NAMALWA (cell line): ENCODE measurements at places on chromosomes 4 and X.

GRCh38 chrX:47172549-47172948, 21.1 kb upstream of the UBA1 start:
- DNase-seq = no peak

GRCh38 chrX:115013705-115014104, 3.7 kb downstream of the IL13RA2 start:
- DNase-seq = no peak

- no peak for DNase-seq
Observed at GRCh38 chr4:173159791-173160190, 8.8 kb upstream of the GALNT7 start.

DNA sequence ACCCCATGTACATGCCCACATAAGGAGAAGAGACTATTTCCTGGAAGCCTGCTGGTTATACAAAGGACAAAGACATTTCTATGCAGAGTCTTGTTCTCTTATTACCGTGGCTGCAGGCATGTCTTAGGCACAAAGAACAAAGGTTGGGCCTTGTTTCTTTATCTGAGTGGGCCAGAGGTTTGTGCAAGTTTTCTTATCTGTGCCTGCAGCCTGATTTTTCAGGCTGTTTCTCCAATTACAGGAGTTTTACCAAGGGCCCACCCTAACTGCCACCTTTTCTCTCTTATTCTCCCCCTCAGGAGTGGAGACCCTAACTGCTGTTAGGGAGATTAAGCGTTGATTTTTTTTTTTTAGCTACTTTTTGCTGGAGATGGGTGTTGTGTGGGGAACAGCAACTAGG, 3.5 kb downstream of the TENT5D start:
- no peak for DNase-seq

DNA sequence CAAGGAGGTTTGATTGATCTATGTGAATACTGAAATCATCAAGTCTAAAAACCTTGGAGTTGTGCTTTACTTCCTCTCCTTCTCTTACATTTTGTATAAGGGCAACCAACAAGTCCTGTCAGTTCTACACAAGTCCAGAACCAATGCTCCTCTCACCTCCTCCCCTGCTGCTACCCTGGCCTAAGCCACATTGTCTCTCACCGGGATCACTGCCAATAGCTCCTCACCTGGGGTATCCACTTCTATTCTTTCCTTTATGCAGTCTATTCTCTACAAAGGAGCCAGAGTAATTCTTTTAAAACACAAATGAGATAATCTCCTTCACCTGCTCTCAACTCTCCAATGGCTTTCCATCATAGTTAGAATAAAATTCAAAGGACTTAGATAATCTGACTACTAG, 13.3 kb upstream of the ARHGEF6 start:
- DNase-seq = no peak
